ENCODE measurements at places on chromosomes 7 and 10.

DNA sequence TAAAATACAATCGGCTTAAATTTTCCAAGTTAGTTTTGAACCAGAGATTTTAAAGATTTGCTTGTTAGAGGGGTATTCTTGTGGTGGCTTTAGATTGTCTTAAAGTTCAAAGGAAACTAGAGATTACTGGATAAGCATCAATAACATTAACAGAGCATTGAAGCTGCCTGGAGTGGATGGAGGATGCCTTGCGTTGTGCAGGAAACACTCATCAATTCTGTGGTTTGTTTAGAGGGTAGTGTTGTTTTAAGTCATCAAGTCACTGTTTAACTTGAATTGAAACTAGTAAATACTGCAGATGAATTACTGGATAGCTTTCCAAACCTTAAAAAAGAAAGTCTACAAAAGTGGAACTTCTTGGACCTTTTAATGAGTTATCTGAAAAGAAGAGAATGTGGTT is 218.6 kb downstream of the CELF2 start:
- no peak for DNase-seq

- DNase-seq, result no peak
These were observed 1.4 kb upstream of the GIMAP5 start for GRCh38 chr7:150735596-150736358.

GRCh38 chr10:20948686-20949327 is 51.7 kb upstream of the NEBL start:
- no peak for DNase-seq

DNA sequence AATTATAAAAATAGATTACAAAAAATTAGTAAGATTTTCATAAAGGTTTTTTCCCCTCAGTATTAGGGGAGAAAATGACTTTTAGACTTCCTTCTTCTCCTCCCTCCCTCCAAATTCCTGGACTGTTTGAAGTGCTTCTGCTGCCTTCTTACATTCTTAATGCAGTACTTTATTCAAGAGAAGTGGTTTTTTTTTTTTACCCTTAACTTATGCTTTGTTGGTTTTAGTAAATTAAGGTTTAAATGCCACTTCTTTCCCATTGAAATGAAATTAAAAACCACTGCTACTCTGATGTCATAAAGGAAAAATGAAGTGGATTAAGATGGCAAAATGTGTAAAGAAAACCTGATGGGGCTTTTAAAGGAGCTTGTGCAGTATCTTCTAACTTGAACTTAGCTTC is 140.7 kb downstream of the VTI1A start:
- DNase-seq, result no peak

- no peak for DNase-seq
These were observed 17.8 kb downstream of the ASB4 start for GRCh38 chr7:95503271-95504131.

DNA sequence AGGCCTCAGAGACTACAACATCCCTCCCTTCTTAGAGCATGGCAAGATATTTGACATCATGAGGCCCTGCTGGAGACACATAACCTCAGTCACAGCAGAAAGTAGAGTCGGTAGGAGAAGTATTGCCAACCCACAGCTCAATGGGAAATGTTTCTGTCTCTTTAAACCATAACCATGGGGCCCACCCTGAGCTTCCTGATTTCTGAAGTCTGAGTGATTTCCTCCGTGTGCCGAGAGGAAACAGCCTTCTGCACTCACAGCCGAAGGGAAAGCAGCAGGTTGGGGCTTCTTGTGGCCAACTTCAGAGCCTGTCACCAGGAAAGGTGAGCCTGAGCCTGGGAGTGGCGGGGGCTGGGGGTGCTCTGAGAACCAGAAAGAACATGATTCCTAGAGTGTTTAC is at the start of gene GIMAP1:
GIMAP1 (plus strand) TSS at position 246 of the 400 bp plus-strand sequence. CDS start 2,435 bp downstream, outside the sequence.
- peak; percentile 84 for DNase-seq

GRCh38 chr10:19819419-19820033 is 3.3 kb downstream of the PLXDC2 start:
- DNase-seq, result no peak

- no peak for DNase-seq
These were observed 23.4 kb downstream of the TAS2R16 start for GRCh38 chr7:122972056-122972455.

GRCh38 chr7:99003419-99003818 is 125.1 kb downstream of the TRRAP start:
- no peak for DNase-seq

DNA sequence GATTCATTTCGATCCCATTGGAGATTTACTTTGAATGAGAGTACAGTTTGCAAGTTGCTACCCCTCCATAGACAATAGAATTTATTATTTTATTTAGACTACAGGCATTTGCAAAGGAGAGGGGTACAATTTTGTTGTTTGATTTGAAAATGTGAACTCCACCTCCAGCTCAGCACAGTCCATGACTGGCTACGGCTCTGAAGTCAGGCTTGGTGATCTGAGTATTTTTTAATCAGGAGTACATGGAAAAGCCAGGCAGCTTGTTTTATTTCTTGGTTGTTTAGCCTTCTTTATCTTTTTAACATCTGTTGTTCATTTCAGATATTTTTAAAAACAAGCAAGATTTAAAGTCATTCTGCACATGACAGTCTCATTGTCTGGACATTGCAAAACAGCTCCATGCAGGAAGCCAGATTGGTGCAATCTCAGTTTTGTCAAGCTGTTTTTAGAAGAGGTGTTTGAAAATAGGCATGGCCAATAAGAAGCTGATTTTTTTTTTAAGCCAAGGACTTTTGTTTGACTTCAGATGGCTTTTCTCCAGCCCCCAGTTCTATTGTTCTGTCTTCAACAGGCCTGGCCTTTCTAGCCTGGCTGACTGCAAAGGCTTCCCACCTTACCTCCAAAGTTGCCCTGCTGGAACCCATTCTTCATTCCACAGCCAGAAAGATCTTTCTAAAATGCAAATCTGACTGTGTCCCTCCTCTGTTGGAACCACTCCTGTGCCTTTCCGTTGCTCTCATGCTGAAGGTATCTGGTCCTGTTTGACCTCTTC is 12.2 kb downstream of the PLXDC2 start:
- DNase-seq, result no peak

DNA sequence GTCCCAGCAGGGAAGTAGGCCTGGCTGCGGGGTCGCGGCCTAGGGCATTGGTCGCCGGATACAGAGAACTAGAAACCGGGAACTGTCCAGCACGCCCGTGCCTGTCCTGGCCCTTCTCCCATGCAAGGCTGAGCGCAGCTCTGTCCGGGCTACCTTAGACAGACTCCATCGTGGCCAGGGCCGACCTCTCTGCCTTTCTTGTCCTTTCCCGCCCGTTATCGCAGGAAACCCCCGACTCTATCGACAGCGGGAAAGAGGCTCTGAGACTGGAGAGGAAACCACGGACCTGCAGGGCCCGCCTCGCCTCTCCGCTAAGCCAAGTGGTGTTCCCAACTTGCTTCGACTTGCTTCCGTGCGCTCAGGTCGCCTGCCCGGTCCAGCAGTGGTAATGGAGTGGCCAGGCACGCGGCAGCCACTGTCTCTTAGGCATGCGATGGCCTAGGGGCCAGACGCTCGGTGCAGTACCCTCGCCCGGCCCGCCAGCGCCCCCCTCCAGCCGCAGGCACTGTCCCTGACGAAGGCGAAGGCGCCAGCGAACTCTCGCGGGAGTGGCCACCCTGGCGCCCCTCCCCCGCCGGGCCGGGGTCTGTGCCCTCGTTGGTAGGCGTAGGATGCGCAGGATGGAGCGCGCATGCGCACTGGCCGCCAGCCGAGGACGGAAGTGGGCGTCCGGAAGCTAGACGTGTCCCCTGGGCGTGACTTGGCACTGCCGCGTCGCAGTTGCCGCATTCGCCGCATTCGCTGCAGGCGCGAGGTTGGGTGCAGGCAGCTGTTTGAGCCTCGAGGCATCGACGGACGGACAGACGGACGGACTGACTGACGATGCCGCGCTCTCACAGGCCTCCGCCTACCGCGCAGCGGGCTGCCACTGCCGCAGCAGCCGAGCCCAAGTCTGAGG is 54.4 kb downstream of the MCMBP start:
- DNase-seq, result no peak

GRCh38 chr7:44693641-44694313 is 54.9 kb upstream of the ZMIZ2 start:
- no peak for DNase-seq

- DNase-seq, result no peak
These were observed 181.6 kb downstream of the MLLT10 start for GRCh38 chr10:21715531-21716195.
